T-helper 9 cell (primary cell): ENCODE measurements at places on chromosomes 2 and 18.

DNA sequence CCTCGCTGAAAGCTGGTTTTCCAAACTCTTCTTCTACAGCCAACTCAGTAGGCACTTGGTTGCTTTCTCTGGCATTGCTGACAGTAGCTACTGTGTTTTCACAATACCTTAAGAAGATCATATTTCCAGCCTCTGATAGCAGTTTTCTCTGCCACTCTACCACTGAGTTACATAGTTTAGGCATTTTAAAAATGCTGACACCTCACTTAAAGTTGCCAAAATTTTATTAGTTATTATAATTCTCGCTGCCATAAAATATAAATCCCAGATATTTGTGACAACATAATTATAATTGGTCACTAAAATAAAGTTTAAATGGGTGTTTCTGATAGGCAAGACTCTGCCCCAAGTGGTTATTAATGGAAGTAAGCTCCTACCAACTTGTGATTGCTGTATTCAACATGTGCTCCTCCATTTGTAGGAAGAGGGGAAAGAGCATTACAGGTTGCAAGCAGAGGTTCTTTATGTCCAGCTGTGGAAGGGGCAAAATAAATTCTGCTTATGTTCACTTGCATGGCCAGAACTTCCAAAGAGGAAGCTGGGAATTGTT lies 1202.8 kb downstream of the CNTNAP5 start:
- no peak for DNase-seq

- DNase-seq, result no peak
Measured at GRCh38 chr2:44650796-44651195, 289.0 kb downstream of the CAMKMT start.

- no peak for DNase-seq
Measured at GRCh38 chr18:47120428-47120827, 29.9 kb downstream of the HDHD2 start.

GRCh38 chr2:107088156-107088555 lies 202.2 kb upstream of the ST6GAL2 start:
- no peak for DNase-seq

- DNase-seq, result no peak
Measured at GRCh38 chr2:125745514-125745913, 910.4 kb upstream of the GYPC start.

DNA sequence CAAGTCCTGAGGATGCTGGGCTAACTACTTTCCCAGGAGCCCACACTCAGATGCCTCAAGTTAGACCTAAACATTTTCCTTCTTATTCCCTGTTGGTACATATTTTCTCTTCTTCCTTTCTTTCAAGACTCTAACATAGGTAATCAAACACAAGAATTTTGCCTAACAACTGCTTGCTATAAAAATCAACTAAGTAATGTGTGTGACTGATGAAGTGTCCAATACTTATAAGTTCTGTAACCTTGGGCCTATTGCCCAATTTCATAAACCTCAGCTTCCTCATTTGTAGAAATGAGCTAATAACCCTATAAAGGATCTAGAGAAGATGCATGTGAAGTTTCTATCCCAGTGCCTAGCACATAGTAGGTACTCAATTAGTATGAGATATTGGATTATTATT lies 31.6 kb upstream of the PIK3C3 start:
- DNase-seq, result no peak

DNA sequence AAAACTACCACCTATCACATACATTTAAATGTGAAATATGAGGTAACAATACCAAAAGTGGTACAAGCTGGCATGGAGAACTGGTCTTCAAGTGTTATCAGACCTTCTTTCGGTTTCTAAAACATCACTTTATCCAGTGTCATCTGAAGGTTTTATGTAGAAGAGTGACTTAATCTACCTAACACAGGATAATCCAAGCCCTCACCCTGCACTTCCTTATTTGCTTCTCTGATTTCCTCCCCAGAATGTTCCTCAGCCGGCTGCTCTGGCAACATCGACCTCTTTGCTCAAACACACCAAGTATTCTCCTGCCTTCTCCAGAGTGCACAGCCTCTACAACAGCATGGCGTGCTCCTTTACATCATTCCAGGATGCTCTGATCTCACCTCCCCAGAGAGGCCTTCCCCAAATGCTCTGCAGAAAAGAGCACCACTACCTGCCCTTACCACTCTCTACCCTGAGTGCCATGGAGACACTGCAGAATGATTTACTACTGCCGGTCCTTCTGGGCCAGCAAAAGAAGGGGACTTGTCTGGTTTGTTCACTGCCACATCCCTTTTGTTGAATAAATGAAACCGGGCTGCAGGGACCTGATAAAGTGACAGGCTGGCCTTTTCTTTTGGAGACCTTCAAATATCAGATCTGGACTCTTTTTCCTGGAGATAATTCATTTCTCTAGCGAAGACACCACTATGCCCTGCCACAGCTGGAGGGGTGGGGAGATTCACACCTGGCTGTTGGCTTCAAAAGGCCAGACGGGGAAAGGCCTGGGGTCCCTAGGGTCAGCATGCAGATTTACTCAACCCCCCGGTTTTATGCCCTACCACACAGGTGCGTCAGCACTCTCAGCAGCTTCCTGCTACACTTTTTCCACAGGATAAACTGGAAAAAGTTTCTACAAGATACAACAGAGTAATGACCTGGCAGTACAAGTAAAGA lies 42.0 kb downstream of the TTR start:
- no peak for DNase-seq

- no peak for DNase-seq
Measured at GRCh38 chr2:151560289-151560688, 150.6 kb downstream of the RIF1 start.

- DNase-seq, result no peak
Measured at GRCh38 chr2:50791271-50791670, 240.7 kb downstream of the NRXN1 start.

DNA sequence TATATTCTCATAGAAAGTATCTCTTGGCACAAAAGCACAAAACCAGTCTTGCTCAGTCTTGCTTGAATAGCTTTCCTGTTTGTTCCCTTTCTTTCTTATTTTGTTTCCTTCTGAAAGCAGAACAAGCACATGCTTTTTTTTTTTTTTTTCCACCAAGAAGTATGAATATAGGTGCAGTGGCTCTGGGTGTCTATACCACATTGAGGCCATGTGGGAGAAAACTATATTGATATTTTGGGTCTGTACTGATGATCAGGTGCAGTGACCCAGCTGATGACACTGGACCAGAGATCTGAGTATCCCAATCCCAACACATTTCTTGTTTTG lies 28.7 kb downstream of the GEMIN6 start:
- DNase-seq, result no peak

DNA sequence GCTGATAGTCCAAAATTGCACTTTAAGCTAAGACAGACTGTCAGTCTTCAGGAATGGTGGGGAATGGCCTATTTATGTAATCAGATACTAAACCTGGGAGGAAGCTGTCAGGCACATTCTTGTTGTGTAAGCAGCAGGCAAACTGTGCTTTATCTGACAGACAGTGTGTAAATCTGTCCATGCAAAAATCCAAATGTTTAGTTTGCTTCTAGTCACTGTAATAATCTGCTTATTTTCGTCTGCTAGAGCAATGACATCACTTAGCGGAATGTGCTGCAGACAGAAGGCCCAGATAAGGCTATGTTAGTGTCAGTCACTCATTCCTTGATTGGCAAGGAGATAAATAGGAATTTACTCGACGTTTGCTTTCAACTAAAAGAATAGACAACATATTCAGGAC lies 263.5 kb downstream of the ZNF407 start:
- DNase-seq, result no peak

- no peak for DNase-seq
Measured at GRCh38 chr2:59413751-59414570, 1139.5 kb downstream of the BCL11A start.

GRCh38 chr2:5694306-5694705 lies 2.1 kb downstream of the SOX11 start:
- DNase-seq, result no peak

GRCh38 chr2:239781454-239781853 lies 243.7 kb downstream of the NDUFA10 start:
- DNase-seq, result no peak

- peak; percentile 41 for DNase-seq
Measured at GRCh38 chr2:231707625-231707926, 749 bp upstream of the PTMA start.

DNA sequence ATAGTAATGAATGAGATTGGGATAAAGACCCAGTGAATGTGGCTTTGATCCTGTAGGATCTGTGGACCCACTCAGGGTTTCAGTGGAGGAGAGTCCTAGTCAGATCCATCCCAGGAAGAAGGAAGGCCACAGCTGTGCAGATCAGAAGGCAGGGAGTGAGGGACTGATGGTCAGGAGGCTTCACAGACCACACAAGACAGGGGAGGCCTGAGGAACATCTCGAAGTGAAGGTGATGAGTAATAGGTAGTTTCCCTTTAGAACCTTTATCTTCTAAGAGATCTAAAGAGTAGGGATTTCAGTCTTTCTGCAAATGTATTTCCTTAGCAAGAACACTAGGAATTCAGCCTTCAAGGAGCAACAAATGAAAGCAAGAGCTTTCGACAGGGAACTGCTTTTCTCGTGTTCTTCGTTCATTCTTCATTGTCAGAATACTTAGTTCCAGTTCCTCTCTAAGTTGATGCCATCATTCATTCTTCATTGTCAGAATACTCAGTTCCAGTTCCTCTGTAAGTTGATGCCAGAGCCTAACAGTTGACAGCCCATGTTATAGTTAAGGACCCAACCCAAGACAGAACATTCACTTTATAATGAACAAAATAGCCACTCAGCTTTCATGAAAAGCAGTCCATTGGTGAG lies 150.2 kb upstream of the EPAS1 start:
- DNase-seq, result no peak

DNA sequence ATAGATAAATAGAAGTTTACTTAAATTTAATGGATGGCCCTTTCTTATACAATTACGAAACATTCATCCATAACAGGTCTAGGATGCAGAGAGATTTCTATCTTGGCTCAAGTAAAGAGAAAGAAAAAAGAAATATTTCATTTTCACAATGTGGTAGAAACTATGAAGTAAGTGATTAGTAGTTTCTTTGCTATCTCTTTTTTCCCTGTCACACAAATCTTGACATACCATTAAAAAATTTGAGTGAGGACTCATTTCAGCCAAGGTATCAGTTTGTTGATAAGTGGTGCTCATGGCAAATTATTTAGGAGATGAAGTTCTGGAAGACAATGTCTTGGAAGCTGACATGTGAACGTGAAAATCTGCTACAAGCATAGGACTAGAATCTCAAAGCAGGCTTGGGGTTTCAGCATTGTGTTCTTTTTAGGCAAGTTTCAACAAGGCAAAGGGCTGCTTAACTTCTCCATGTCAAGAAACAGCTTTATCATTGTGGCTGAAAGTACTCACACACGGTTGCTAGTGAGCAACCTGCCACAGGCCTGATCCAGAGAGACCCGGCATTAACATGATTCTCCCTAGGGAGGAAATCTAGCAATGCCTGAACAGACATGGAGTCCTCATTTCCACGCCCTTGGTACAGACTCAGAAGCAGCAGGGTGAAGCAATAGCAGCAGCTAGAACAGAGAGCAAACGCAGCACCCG lies 414.6 kb downstream of the DLGAP1 start:
- no peak for DNase-seq

DNA sequence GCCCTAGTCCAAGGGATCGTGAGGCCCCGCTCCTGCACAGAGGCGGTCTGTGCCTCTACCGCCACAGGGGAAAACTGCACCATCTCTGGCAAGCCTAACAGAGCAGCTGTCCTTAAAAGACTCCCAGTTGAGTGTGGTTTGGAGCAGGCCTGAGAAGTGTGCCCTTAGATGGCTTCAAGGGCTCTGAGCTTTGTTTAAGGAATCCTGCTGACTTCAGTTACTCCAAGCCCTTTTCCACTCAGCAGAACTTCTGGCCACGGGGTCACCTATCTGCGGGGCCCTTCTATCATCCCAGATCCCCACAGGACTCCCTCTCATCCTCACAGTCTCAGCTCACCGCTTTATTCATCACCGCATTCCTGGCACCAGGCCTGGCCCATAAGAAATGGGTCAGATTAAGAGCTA lies 131.5 kb downstream of the CCDC74A start:
- DNase-seq, result no peak

DNA sequence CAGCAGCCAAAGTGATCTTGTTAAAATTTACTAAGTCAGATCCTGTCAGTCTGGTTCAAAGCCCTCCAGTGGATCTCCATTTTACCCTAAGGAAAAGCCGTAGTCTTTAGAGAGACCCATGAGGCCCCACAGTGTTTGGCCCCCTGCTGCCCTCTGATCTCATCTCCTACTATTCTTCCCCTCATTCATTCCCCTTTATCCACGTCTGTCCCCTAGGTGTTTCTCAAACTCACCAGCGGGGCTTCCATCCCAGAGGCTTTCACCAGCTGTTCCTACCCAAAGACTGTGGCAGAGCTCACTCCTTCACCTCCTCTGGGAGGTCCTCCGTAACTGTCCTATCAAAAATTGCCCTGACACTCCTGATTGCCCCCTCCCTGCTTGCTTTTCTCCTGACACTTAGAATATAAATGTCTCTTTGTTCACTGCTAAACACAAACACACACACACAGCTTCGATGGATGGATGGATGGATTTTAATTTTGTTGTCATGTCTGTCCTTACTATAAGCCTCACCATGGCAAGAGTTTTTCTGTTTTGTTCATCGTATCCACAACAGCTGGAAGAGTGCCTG lies 26.1 kb downstream of the LIMS1 start:
- DNase-seq, result no peak

DNA sequence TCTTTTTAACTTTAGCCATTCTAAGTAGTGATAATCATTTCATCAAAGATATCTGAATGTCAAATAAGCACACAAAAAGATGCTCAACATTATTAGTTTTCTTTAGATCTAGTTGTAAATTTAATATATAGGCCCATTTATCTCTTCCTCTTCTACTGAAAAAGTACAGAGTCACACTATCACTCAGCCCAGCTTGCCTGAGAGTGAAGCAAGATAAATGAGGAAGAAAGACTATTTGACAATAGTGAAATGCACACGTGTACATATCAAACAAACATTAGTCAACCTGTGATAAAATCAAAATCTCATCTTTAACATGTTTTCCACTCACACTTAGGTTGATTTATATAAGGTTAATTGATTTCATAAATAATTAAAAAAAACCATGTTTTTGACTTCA lies 83.5 kb upstream of the CCDC195 start:
- DNase-seq, result no peak

GRCh38 chr18:62808123-62808522 lies 92.8 kb downstream of the PHLPP1 start:
- no peak for DNase-seq

DNA sequence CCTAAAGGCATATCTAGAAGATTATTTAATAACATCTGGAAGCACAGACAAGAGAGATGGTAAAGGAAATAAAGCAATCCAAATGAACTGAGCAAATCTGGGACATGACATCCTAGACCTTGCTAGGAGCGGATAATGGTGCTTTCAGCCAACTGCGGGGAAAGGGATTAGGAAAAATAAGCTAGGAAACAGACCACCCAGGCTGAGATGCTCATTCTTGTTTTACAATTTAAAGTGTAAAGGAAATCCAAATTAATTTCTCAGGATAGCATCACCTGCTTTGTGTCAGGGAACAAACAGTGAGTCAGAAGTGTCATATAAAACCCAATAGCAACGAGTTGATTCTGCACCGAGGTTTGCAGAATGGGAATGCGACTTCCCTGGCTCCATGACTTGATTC lies 112.5 kb upstream of the CXCR4 start:
- no peak for DNase-seq

GRCh38 chr18:5895876-5896740 lies 786 bp upstream of the TMEM200C start:
- no peak for DNase-seq

GRCh38 chr2:27202854-27203253 lies 9.0 kb upstream of the ATRAID start:
- no peak for DNase-seq
